Omental fat pad (tissue), 4 donors: ENCODE measurements at places on chromosomes 12 and 14. TPM values are rescaled to one million over a fixed set of nuclear protein-coding genes. Genes with fewer than 3 reads are reported as not detected.
A peak's percentile ranks its signal among the peaks of the same experiment; 100 is the strongest.

DNA sequence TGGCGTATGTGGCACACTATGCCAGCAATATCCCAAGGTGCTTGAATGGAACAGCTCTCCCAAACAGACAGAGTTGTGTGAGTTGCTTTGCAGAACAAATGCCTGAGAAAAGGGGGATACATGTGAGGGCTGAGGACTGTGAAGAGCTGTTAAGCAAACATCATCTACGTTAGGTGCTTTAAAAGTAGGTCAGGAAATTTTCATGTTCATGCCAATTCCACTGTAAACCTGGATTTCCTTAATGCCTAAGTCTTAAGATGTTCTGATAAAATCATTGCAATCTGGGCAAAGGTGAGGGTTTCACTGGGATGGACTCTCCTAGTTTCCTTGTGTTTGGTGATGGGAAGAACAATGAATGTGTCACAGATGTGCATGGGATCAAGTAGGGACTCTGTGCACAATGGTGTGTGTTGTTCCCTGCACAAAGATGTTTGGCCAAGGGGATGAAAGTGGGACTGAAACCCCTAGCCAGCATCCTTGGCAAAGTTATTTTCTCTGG, 227.9 kb downstream of the KTN1 start:
- no peak for DNase-seq

DNA sequence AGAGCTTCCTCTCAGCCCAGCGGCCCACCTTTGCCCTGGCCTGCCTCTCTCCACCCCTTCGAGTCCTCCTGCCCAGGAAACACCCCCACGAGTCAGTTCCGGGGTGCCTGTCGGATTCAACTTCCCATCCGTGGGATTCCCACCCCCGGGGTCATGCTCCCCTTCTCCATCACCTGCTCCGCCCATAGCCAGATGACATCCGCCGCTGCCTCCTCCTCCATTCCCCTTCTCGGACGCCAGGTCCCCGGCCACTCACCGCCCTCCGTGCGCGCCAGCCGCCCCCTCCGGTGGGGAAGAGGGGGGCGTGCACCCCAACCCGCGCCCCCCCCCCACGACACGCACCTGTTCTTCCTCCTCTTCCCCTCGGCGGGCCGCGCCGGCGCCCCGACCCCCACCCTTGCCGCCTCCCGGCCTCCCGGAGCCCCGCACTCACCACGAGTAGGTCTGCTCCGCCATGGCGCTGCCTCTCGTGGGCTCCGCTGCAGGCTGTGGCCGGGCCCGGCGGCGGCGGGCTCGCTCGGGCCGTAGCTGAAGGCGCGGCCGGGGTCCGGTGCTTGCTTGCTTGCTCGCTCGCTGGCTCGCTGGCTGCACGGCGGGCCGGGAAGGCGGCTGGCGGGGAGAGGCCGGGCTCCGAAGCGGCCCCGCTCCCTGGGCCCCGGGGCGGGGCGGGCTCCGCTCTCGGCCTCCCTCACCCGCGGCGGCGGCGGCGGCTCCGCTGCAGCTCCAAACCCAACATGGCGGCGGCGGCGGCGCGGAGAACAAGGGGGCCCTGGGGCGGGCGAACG, 554 bp downstream of the SPPL3 start:
- DNase-seq = peak; percentile 32

DNA sequence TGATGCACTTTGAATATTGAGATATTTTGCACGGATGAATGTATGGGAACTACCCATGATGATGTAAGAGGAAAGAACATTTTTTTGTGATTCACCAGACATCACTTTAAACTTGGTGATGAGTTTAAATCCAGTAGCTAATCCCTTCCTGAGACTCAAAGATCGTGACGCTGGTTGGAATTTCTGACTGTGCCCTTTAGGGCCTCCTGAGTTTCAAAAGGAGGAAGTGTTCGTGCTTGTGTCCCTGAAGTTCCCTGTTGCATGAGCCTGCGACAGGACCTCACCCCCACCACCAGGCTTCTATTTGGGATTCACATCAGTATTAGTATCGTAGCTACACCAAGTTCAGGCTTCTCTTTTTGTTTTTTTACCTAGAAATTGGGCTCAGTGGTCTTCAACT, 18.6 kb upstream of the RIN3 start:
- DNase-seq = no peak

DNA sequence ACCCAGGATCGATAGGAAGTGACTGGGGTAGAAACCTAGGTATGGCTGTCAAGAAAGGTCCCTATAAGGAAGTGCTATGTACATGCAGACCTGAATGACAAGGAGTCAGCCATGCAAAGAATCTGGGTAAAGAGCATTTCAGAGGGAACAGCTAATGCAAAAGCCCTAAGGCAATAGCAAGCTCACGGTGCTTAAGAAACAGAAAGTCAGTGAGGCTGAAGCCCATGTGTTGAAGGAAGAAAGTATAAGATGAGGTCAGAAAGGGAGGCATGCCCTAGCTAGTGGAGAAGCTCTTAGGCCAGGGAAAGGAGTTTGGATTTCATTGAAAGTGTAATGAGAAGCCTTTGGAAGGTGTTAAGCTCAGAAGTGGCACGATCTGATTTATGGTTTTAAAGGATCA, 6.0 kb upstream of the ADCY6 start:
- no peak for DNase-seq

DNA sequence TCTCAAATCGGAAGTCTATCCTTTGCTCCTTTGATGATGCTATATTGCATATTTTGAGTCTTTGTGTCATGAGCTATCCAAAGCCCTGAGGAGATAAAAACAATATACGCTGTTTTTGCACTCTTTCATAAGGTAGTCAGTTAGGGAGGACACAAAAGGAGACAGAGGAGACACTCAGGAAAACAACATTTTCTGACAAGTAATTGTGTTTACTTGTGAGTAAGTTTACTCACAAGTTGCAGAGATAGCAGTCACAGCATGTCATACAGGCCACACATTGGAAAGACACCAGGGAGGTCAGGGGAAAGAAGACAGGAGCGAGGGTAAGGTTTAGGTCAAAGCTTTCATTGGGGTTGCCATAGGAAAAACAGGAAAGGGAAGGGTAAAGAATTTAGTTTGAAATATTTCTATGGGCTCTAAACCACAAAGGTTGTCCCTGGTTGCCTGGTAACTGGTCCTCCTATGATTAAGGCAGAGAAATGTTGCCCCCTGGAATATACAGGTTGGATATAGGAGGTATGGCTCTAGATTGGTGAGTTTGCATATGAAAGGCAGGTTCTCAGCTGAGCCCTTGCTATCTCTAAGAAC, 7.4 kb upstream of the GABARAPL1 start:
- no peak for DNase-seq

- no peak for DNase-seq
Measured at GRCh38 chr12:62806893-62807292, 128.1 kb downstream of the PPM1H start.

DNA sequence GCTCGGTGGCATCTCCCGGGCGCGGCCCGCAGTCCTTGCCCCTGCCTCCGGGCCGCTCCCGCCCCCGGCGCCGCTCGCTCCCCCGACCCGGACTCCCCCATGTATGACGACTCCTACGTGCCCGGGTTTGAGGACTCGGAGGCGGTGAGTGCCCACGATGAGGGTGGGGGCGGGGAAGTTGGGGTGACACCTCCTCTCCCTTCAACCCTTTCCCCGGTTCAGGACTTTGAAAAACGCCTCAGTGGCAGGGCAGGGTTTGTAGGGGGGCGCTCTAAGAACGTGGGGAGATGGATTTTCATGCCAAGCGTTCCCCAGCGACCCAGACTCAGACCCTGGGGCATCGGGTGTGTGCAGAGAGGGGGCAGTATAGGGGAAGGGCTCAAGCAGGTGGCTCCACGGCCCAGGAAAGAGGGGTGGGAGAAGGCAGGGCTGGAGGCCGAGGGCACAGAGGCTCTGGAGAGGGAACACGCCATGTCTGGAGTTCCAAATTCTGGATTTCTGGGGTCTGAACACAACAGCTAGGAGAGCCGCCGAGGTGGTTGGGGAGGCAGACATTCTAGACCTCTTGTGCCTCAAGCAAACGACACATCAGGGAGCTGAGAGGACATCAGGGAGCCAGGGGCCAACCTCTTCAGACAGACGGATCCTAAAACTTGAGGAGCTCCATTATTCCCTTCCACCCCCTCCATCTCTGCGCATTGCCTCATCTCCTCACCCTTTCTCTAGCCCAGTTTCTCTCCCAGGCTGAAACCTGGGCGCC, 715 bp downstream of the CACNB3 start:
- no peak for DNase-seq

GRCh38 chr12:77433799-77434198, 368.4 kb upstream of the E2F7 start:
- no peak for DNase-seq

DNA sequence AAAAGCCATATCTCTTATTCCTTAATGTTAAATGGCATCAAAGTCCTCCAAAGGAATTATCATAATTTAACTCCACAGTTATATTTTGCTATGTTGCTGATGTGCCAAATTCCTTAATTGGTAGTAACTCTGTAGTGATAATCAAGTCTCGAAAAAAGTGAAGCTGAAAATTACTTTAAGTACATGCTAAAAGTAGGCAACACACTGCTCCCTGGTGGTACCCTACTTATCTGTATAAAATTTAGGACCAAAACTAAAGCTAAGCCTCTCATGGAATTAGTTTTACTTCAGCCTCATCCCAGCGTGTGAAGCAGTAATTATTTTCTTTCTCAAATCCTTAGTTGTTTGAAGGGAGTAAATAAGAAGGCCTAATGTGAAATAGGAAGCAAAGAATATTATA, 132.8 kb downstream of the TTLL5 start:
- DNase-seq = no peak

DNA sequence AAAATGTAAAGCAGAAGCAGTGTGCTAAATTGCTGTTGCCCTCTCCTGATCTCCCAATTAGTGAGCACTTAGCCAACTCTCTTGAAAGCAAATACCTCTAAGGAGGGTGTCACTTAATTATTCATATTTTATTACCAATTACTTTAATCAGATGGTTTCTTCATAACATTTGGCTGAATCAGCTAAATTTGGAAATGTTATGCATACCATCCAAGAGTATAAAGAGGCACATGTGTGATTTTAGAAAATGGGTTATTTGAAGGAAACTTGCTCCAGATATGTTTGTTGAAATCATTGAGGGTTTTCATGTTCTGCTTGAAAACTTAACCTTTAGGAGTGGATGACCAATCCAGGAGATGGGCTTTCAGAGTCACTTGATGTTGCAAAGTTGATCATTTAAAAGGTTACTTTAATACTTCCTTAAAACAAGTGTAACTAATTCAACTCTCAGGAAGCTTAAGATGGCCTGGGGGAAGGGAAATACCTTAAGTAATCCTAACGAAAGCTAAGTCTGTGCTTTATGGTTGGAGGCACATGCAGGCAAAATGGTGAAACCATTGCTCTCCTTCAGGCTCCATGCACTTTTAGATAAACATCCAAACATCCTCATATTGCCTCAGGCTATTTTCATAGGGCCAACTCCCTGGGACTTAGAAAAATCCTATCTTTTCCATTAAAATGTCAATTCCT, 434.5 kb downstream of the MDGA2 start:
- no peak for DNase-seq

DNA sequence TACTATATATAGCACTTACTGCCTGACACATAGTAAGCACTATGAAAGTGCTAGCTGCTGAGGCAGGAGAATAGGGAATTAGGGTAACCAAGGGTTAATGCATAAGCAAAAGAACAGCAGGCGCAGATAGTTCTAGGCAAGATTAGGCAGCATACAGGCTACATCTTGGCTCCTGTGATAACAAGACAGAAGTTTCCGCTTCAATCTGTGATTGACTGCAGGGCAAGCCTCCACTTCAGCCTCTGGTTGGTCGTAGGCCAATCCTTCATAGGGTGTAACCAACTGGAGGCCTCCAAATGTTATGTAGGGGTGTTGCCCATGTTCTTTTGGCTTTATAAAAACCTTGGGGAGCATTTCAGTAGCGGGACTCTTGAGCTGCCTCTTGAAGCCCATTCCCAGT, 46.9 kb downstream of the KLHL28 start:
- DNase-seq = no peak

DNA sequence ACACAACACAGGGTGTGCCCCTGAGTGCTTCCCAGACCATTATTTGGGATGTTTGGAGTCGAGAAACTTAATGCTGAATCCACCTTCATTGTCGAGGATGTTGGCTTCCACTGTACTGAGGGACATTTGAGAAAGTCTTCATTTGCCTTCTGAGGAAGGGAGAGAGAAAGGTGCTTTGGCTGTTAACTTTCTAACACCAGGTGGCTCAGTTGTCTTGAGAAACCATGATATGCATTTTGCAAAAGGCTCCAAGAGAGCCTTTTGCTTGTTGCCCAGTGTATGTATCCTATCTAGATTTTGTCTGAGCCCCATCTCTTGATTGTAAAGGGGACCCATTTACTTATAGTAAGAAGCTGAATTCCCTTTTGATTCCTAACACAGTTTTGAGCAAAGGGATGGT, 28.6 kb upstream of the NRXN3 start:
- DNase-seq = no peak

- DNase-seq = no peak
Measured at GRCh38 chr14:31752867-31753661, 191.9 kb downstream of the NUBPL start.

GRCh38 chr12:62106547-62107185, 153.5 kb upstream of the USP15 start:
- no peak for DNase-seq

DNA sequence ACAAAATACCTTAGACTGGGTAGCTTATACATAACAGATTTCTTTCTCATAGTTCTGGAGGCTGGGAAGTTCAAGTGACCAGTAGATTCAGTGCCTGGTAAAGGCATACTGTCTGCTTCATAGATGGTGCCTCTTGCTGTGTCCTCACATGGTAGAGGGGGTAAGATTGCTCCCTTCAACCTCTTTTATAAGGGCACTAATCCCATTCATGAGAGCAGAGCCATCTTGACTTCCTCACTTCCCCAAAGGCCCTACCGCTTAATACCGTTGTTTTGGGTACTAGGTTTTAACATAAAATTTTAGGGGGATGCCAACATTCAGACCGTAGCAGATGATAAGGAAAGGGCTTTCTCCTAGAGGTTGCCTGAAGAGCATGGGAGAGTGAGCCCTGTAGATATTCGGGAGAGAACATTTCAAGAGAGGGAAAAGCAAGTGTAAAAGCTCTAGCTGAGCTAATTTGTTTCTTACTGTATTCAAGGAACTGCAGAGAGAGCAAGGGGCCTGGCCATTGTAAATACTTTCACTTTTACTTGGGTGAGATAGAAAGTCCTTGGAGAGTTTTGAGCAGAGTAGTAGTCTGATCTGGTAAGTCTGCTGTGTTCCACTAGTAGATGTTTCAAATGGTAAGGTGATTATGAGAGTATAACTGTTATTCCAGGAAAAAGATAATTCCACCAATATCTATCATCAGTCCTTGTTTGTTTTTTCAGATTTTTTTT, 27.3 kb downstream of the FRS2 start:
- DNase-seq = no peak

GRCh38 chr12:117980616-117981015, 11.8 kb upstream of the KSR2 start:
- DNase-seq = no peak

Gene MIP
- not detected for total RNA-seq

Gene SERPINA9
- total RNA-seq = not detected

Gene KCNH5
- total RNA-seq = 6.2 TPM

Gene TRPV4
- 2.4 TPM for total RNA-seq

Gene OTX2
- total RNA-seq = not detected

Gene ORAI1
- total RNA-seq = 7.9 TPM

Gene IQSEC3
- total RNA-seq = 1.3 TPM

Gene SLC5A8
- not detected for total RNA-seq

Gene LUM
- 335 TPM for total RNA-seq
